Smooth muscle cell of bladder (primary cell): ENCODE measurements at places on chromosomes 4 and X. TPM values are rescaled to one million over a fixed set of nuclear protein-coding genes. Genes with fewer than 3 reads are reported as not detected.

DUSP9 gene
- total RNA-seq, result not detected in 2 replicates

MEPE gene
- not detected in 2 replicates for total RNA-seq

SNCA gene
- total RNA-seq, result 43.2 and 142 TPM in 2 replicates

SLC16A2 gene
- total RNA-seq, result 7.4 and 8.3 TPM in 2 replicates

NUDT10 gene
- 1.5 and 1.6 TPM in 2 replicates for total RNA-seq

RAB40A gene
- under 0.01 and 0.09 TPM in 2 replicates for total RNA-seq
